ENCODE measurements at places on chromosomes 1 and 21. TPM values are rescaled to one million over a fixed set of nuclear protein-coding genes. Genes with fewer than 3 reads are reported as not detected.

SDHC gene
- 192 TPM for total RNA-seq

FBXO2 gene
- 81.1 TPM for total RNA-seq

PLA2G2C gene
- not detected for total RNA-seq

CSF3R gene
- total RNA-seq, result 0.32 TPM

STPG1 gene
- 13.4 TPM for total RNA-seq

DNA sequence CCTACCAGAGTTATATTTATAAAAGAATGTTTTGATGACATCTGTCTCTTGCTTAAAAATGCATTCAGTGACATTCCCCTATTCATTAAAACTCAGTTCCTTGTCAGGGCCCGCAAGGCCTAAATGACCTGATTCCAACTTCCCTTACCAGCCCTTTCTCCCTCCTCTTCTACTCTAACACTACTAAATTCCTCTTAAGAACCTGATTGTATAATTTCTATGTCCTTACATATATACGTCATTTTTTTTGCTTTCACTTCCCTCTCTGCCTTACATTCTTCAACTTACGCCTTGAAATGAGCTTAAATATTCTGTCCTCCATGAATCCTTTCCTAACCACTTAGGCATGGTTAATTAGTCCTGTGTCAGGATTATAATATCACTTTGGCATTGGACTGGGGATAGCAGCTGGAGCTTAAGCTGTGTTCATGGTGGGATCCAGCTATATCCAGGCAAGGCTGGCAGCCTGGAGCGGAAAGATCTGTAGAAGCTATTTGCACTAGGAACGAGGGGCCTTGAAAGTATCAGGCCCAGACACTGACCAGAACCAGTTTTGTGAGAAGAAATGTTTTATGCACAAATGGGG is 360.2 kb upstream of the PTBP2 start:
- no peaks in the 10 kb centered on the region for H3K36me3 ChIP-seq
- H3K4me3 ChIP-seq, result no peak overlapping the region
- peaks cover 48% of the 10 kb centered on the region for H3K4me1 ChIP-seq
- H3K27me3 ChIP-seq, result peaks cover 4% of the 10 kb centered on the region
- H3K27ac ChIP-seq, result no peak overlapping the region

DNA sequence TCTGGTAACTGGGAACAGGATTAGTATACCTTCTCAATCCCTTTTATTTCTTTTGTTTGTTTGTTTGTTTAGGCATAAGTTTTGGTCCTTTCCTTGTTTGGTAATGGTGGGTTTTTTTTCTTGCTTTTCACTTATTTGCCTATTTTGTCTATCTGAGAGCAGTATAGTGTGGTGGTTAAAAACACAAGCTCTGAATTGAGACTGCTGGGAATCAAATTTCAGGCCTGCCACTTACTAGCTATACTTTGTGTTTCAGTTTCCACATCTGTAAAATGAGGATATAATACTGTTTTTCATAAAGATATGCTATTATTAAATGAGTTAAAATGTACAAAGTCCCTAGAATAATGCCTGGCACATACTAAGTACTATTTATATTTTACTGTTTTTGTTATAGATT is 81.6 kb upstream of the IVNS1ABP start:
- no peaks in the 10 kb centered on the region for H3K36me3 ChIP-seq
- no peaks in the 10 kb centered on the region for H3K4me1 ChIP-seq
- no peak overlapping the region for H3K27ac ChIP-seq
- H3K4me3 ChIP-seq, result no peak overlapping the region
- H3K27me3 ChIP-seq, result no peaks in the 10 kb centered on the region

GRCh38 chr1:239733995-239734394 is 347.6 kb downstream of the CHRM3 start:
- no peak overlapping the region for H3K4me3 ChIP-seq
- DNase-seq, result no peak
- H3K4me1 ChIP-seq, result no peaks in the 10 kb centered on the region
- H3K27me3 ChIP-seq, result no peaks in the 10 kb centered on the region
- H3K36me3 ChIP-seq, result no peaks in the 10 kb centered on the region

DNA sequence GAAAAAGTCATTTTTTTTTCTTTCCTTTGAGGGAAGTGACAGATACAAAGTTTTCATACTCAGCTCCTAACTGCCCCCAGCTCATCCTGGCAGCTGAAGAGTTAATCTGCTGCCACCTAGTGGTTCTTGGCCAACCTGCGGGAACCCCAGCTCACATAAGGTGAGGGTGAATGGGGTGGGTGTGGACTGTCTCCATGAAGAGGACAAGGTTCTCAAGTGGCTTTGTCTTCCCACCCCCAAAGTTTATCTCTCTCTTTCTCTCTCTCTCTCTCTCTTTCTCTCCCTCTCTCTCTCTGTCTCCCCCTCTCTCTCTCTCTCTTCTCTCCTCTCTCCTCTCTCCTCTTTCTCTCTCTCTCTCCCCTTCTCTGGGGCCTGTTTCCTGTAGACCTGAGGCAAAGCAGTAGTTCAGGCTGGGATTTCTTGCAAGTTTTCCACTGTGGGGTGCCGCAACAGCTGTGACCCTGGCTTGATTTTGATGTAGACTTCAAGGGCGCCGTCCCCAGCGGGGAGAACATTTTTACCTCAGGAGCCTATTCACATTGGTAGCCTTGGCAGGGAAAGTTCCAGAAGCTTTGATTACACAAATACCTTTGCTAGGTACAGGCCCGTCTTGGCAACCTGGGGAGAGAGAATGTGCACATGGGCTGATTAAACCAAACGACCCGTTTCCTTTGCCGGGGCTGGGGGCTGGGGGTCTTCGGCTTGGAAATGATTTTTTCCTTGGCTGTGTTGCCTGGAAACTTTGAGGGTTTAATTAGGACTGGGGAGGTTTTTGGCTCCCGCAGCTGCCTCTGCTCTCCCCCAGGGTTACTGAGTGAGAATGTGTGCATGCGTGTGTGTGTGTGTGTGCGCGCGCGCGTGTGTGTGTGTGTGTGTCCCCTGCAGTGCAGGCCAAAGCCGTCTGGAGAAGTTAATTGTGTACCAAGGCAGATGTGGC is 135.9 kb downstream of the TM2D1 start:
- H3K4me1 ChIP-seq, result no peaks in the 10 kb centered on the region
- no peaks in the 10 kb centered on the region for H3K27me3 ChIP-seq
- H3K4me3 ChIP-seq, result no peak overlapping the region
- peak; percentile 59 for DNase-seq
- no peak overlapping the region for H3K27ac ChIP-seq

DNA sequence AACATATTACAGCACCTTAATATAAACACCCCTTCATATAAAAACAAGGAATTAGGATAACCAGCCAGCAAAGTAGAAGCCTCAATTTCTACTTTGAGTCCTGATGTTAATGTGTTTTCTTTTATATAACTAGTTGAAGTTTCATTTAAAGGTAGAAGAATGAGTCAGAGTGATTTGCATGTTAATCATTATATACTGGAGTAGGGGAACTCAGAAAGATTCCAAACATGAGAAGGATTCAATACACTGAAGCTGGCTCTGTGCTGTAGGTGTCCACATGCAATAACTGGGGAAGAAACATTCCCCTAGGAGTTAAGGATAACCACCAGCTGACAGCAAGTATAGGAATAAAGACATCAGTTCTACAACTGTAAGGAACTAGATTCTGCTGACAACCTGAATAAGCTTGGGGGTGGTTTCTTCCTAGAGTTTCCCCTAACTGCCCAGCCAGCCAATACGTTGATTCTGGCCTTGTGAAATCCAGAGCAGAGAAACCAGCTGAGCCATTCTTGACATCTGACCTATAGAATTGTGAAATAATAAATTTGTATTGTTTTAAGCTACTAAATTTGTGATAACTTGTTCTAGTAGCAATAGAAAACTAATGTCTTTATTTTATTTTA is 33.4 kb upstream of the RNPC3 start:
- no peak for DNase-seq
- no peaks in the 10 kb centered on the region for H3K36me3 ChIP-seq
- H3K27me3 ChIP-seq, result no peaks in the 10 kb centered on the region
- H3K4me3 ChIP-seq, result no peak overlapping the region
- H3K4me1 ChIP-seq, result no peaks in the 10 kb centered on the region
- H3K27ac ChIP-seq, result no peak overlapping the region

GRCh38 chr1:207454046-207454964 is at the start of gene CR2:
Gene CR2, plus strand, starts transcription at chr1:207454328. Its CDS starts 91 bp downstream, at chr1:207454419.
- H3K36me3 ChIP-seq, result no peaks in the 10 kb centered on the region
- 0 out of 2 replicates have a peak, but pooled peaks cover 5% of the 10 kb centered on the region for H3K27me3 ChIP-seq
- H3K27ac ChIP-seq, result no peak within 1 kb of the TSS
- peaks cover 6% of the 10 kb centered on the region for H3K4me1 ChIP-seq

- no peak for DNase-seq
- no peak overlapping the region for H3K27ac ChIP-seq
- no peaks in the 10 kb centered on the region for H3K4me1 ChIP-seq
- H3K36me3 ChIP-seq, result peaks cover 38% of the 10 kb centered on the region
These were observed 12.3 kb downstream of the ZMPSTE24 start for GRCh38 chr1:40270152-40270834.

GRCh38 chr1:47471163-47471562 is 33.3 kb downstream of the FOXD2 start:
- no peak overlapping the region for H3K4me3 ChIP-seq
- no peak overlapping the region for H3K27ac ChIP-seq
- H3K27me3 ChIP-seq, result peaks cover 16% of the 10 kb centered on the region
- no peaks in the 10 kb centered on the region for H3K4me1 ChIP-seq

- no peak overlapping the region for H3K4me3 ChIP-seq
- H3K27ac ChIP-seq, result no peak overlapping the region
- H3K4me1 ChIP-seq, result peaks cover 21% of the 10 kb centered on the region
- H3K36me3 ChIP-seq, result no peaks in the 10 kb centered on the region
- H3K27me3 ChIP-seq, result no peaks in the 10 kb centered on the region
- no peak for DNase-seq
These were observed 59.8 kb downstream of the FAAP20 start for GRCh38 chr1:2134621-2135307.

DNA sequence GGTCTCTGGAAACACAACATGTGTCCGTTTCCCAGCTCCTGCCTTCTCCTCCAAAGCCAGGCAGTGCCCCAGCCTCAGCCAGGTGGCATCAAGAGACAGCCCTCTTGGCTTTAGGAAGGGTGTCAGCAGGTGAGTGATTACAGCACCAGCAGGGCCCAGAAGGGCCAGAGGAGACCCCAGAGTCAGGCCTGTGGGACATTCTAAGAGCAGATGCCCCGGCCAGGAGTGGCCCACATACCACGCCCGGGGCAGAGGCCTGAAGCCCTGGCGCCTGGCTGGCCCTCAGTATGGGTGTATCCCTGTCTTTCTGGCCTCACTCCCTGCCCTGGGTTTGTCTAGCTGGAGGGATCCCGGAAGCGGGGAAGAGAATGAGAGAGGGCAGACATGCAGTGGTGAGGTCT is 109.2 kb downstream of the CASZ1 start:
- no peak overlapping the region for H3K27ac ChIP-seq
- no peak for DNase-seq
- no peak overlapping the region for H3K4me3 ChIP-seq
- no peaks in the 10 kb centered on the region for H3K27me3 ChIP-seq
- H3K4me1 ChIP-seq, result peaks cover 25% of the 10 kb centered on the region
- no peaks in the 10 kb centered on the region for H3K36me3 ChIP-seq

DNA sequence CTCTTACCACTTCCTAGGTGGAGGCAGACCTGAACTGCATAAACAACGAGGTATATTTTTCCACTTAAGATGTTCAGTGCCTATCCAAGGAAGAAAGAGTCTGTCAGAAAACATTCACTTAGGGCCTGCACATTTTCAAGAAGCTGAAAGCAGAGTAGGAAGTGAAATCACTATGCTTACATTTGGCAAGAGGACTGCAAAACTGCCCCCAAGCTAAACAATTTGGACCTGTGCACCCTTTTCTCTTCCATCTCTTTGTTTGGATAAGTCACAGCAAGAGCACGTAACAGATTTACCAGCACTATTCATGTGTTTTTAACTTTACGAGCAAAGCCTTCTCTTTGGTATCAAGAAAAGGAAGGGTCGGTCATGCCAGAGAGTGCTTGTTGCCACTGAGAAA is 13.2 kb upstream of the BEND5 start:
- no peaks in the 10 kb centered on the region for H3K27me3 ChIP-seq
- H3K4me3 ChIP-seq, result no peak overlapping the region
- no peak overlapping the region for H3K27ac ChIP-seq
- no peaks in the 10 kb centered on the region for H3K4me1 ChIP-seq
- no peaks in the 10 kb centered on the region for H3K36me3 ChIP-seq

DNA sequence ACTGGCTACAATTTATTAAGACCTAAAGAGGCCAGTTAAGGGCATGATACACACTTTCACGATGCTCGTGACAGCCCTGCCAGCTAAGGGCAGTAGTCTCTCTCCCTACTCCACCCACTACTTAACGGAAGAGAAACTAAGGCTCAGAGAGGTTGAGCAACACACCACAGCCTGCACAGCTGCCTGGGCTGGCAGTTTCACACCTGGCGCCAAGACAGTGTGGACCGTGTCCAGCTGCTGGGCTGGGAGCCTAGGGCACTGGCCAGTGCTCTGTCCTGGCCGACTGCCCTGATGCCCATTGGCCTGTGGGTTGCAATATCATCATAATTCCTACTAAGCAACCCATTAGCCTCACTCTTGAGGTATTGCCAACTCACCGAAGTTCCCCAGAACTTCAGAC is 27.6 kb downstream of the TENT5C start:
- H3K27me3 ChIP-seq, result no peaks in the 10 kb centered on the region
- no peak overlapping the region for H3K4me3 ChIP-seq
- H3K27ac ChIP-seq, result no peak overlapping the region
- H3K36me3 ChIP-seq, result no peaks in the 10 kb centered on the region

- no peaks in the 10 kb centered on the region for H3K4me1 ChIP-seq
- no peaks in the 10 kb centered on the region for H3K36me3 ChIP-seq
- no peaks in the 10 kb centered on the region for H3K27me3 ChIP-seq
- no peak overlapping the region for H3K27ac ChIP-seq
- no peak for DNase-seq
- H3K4me3 ChIP-seq, result no peak overlapping the region
These were observed 106.4 kb downstream of the TGFBR3 start for GRCh38 chr1:91779548-91780021.

DNA sequence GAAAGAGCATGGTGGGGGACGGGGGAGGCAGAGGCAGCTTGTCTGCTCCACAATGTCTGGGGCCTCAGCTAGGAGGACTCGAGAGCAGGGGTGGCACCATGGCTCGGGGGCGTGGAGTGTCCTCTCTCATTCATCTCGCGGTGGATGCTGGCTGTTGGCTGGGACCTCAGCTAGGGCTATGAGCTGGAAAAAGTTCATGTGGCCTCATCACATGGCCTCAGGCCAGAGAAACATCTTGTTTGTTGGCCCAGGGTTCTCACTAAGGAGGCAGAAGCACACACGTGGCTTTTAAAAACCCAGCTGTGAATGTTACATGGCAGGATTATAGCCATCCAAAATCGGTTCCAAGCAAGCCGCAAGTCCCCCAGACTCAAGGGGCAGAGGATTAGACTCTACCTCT is 6.2 kb upstream of the CENPS start:
- DNase-seq, result no peak
- no peak overlapping the region for H3K27ac ChIP-seq
- no peak overlapping the region for H3K4me3 ChIP-seq

GRCh38 chr1:247471445-247472016 is 13.6 kb upstream of the OR2B11 start:
- H3K4me1 ChIP-seq, result no peaks in the 10 kb centered on the region
- H3K27me3 ChIP-seq, result no peaks in the 10 kb centered on the region

Data from HCT116 (cell line).